Muscle of leg (tissue), 16 donors: ENCODE measurements at places on chromosomes 1 and 21.
A peak's percentile ranks its signal among the peaks of the same experiment; 100 is the strongest.

- no peak for DNase-seq
These were observed 19.2 kb downstream of the RD3 start for GRCh38 chr1:211472724-211473123.

GRCh38 chr1:180837020-180837419, 75.7 kb upstream of the KIAA1614 start:
- DNase-seq = no peak

DNA sequence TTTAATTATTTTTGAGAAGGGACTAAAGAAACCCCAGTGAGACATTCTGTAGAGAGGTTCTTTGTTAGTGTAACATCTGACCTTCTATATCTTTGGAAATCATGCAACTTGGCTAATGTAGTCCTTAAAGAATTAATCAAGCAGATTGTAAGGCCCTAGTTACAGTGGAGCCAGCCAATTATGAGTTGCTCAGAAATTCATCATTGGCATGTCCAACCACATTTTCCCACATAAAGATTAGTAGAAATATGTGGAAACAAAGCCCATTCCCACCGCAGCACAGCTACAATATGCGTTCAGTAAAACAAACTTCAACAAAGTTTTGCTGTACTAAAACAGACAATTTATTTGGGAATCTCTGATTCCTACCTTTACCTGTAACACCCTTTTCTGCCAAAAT, 27.8 kb downstream of the WNT2B start:
- DNase-seq = peak; percentile 54

DNA sequence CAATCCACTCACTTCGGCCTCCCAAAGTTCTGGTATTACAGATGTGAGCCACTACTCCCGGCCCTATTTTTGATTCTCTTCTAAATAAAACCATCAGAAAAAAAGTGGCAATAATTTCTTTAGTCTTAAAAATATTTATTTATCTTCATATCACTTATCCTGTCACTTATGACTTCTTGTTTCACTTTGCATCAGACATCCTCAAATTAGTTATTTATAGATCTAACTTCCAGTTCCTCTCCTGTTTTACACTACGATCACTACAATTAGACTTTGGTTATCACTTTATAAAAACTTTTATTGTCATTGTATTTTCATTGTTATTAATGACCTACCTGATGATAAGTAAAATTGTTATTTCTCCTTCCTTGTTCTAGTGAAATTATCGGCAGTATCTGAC, 783.4 kb upstream of the BRINP3 start:
- DNase-seq = peak; percentile 26

GRCh38 chr1:82045221-82045620, 244.5 kb downstream of the ADGRL2 start:
- DNase-seq = peak; percentile 92

DNA sequence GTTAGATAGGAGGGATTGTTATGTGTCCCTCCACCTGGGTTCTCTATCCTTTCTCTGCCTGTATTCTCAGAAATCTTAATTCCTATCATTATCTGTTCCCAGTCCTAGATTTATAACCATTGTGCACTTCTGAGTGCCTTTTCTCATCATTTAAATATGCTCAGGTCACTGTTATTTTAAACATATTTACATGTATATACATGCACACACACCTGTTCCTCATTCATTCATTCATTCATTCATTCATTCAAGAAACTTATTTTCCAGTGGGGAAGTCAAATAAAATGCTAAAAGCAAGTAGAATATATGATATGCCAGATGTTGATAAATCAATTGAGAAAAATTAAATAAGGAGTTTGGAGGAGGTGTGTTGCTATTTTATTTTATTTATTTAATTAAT, 110.3 kb downstream of the NEK7 start:
- no peak for DNase-seq
